ENCODE measurements at places on chromosomes 7 and 10.

DNA sequence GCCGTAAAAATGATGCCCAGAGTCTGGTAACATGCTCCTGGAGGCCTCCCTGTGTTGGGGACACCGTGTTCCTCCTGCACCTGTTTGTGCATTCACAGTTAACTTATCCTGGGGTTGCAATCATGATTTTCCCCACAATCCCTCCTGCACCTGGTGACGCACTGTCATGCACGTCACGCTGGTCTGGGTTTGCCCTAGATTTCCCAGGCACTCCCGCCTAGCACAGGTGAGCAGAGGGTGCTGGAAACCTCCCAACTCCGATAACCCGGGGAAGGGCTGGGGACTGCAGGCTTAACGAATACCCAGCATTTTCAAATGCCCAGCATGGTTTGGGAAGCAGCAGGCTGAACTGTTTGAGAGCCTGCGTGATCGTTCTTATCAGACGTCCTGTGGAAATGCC, 427.1 kb downstream of the TCERG1L start:
- no peak for DNase-seq

GRCh38 chr7:16034353-16034752, 347.9 kb upstream of the MEOX2 start:
- no peak for DNase-seq

GRCh38 chr10:114208351-114208750, 29.2 kb downstream of the TDRD1 start:
- peak; percentile 31 for DNase-seq

DNA sequence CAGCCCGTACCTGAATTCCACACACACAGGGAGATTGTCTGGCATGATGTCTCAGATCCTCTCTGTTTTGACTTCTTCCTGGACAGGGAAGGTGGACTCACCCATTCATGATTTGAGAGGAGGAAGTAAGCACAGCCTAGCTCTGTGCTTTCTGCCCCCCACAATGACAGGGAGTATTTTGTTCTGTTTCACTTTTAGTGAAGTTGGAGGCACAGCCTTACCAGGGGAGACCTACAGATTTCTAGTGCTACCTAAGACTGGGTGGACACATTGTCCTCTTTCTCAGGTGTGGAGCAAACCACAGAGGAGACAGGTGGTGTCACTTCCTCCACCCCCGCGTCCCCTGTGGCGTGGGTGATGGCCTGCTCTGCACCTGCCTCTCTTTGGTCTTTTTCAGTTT, 408.6 kb upstream of the PFKP start:
- no peak for DNase-seq

DNA sequence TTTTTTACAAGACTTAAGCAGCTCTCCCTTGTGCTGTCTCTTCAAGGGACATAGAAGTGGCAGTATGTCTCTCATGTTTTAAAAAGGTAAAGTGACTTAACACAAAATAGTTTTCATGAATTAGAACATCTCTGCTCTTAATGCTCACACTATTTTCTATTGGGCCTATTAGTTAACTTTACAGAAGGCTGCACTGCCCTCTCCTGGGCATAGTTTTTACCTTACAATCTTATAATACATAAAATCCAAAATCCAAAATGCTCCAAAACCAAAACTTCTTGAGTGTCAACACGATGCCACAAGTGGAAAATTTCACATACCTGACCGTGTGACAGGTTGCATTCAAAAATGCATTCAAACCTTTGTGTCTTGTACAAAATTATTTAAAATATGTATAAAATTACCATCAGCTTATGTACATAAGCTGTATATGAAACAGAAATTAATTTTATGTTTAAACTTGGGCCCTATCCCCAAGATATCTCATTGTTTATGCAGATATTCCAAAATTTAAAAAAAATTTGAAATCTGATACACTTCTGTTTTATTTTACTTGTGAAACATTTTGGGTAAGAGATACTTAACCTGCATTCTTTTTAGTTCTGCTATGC, 25.8 kb downstream of the TES start:
- peak; percentile 61 for DNase-seq

DNA sequence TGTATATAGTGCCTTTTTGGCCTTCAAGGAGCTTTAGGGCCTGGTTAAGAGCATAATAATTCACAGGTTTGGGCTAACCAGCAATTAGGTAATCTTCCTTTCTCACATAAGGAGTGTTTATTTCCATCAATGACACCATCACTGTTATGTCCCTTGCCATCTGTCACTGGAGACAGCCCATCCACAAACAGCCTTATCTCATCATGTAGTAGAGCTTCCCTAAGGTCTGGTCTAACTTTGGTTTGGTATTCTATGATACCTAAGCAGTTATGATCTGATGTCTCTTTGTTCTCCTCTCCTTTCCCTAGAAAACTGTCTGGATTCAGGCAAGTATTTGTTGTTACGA, 26.4 kb downstream of the MAPK8 start:
- DNase-seq: no peak

GRCh38 chr7:112399501-112399900, 50.8 kb upstream of the IFRD1 start:
- DNase-seq: no peak

DNA sequence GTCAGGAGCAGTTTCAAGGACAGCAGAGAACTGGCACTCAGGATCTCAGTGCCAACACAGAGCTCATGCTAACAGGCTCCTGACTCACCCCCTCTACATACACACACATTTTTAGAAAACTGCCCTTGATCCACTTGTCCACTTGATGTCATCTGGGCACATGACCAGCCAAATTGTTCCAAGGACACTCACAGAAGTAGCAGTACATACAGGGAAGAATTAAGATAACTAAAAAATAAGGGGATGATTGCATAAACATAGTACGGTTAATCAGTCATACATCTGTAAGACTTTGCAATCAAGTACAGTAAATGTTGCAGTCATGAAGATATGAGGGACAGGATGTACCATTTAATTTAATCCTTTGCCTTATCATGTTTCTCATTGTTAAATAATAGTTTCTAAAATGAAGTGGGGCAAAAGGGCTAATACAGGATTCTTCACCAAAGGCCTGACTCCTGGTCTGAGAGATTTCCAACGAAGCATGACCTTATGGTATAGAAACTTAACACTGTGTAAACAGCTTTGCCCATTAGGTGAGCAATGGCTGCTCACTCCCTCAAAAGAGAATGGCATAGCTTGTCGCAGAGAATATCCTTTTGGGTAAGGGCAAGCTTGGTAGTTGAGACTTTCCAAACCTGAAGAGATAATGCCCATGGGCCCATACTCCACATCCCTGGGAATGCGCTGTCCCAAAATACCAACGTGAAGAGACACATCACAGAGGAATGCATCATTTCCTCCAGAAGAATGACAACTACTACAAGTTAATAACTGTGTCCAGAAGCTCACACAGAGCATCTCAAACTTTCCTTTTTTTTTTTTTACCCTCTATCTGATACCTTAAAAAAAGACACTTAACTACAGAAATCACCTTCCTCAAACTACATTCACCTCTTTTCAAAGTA, 94.1 kb downstream of the ARMH3 start:
- peak; percentile 21 for DNase-seq

- DNase-seq: no peak
Measured at GRCh38 chr7:48563334-48563733, 361.0 kb upstream of the CDC14C start.

GRCh38 chr10:57657164-57657765, 610.4 kb downstream of the IPMK start:
- peak; percentile 75 for DNase-seq

- DNase-seq: peak; percentile 40
Measured at GRCh38 chr10:111360260-111360925, 283.6 kb downstream of the ADRA2A start.

GRCh38 chr10:14669576-14669975, 105.1 kb downstream of the FAM107B start:
- DNase-seq: no peak

DNA sequence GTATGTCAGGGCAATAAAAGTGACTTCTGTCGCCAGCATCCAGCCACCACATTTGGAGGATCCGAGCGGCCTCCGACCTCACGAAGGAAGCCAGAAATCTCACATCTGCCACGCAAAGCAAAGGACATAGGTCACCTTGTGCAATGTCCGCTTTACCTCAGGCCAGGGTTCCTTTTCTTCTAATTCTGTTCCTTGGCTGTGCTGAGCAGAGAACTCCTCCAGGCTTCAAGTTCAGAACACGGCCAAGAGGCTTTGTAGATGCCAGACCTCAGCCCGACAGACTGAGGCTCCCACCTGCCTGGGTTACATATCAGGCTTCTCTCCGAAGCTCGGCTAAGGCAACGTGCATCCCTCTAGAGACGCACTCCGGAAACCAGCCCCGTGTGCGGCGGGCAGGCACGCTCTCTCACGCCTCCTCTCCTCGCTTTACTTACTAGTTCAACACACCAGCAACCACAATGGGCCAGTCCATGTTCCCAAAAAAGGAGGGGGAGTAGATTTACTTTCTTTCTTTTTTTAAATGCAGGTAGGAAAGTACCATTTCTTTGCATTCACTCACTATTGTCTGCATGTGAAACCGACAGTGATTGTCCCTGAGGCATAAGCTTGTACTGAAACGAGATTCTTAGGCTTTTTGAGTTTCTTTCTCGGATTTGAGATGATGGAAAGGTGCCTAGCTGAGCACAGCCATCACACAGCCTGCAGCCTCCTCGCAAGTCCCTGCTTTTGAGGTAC, 122.4 kb upstream of the AFAP1L2 start:
- peak; percentile 74 for DNase-seq

DNA sequence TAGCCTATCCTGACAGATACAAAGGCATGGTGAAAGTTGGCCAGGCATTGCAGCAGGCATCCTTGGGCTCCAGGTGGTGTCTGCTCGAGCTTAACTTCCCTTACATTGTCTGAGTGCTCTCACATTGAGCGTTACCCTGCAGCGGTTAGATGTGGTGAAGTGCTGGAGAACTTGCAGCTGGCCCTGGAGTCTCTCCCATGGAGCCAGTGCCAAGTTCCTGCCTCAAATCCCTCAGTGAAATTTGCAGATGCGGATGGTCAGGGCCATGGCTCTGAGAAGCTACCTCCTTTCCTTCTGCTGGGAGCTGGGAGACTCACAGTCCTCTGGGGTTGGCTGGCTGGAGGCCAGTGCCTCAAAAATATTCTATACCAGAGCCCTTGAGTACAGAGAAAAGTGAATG, 3.3 kb upstream of the ZNF746 start:
- no peak for DNase-seq

DNA sequence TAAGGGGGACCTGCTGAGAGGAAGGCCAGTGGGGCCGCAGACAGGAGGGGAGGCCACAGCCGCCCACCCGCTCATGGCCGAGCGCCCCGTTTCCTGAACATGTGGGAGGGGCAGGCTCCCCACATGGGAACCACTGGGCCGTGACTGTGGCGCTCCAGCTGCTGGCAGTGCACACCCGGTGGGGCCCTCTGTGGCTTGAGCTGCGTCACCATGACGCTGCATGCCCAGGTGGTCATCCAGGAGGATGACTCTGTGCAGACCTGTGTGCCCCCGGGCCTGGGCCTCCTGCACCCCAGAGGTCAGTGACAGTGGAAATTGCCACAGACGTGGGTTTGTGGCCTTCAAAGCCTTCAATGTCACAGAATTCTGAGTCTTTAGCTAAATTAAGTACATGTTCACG, 85.1 kb downstream of the MGMT start:
- no peak for DNase-seq

- no peak for DNase-seq
Measured at GRCh38 chr7:85060696-85061095, 126.2 kb downstream of the SEMA3D start.

- DNase-seq: no peak
Measured at GRCh38 chr10:89171996-89172395, 35.1 kb downstream of the CH25H start.

GRCh38 chr10:50326757-50327701, 75.7 kb upstream of the ASAH2 start:
- DNase-seq: peak; percentile 55

DNA sequence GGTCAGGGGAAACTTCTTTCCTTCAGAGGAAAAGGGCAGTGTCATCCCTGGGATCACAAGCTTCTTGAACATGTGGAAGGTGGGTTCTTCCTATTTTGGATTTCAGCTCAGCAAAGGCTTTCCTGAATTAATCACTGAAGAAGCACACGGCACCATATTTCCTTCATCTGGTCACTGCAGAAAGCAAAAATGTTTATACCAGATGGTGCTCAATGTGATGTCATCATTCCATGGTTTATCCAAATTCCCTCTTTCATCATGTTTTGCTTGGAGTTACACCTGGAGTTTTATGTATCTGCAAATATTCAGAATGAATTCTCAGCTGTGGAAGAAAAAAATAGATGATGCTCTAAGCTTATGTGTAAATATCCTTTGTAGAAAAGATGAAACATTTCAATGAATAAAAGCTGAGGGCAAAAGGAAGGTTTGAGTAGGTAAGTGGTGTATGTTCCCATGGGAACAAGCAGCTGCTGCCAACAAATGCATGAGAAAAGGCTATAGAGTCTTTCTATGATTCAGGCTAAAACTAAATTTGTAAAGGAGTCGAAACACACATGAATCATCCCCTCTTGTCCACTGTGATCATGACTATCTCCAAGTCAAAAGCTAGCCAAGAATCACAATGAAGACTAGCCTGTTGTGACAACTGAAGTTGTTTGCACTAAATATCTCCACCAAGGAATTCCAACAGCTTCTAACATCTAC, 26.9 kb upstream of the BPGM start:
- peak; percentile 74 for DNase-seq

GRCh38 chr7:25215694-25216335, 12.5 kb downstream of the NPVF start:
- no peak for DNase-seq

- DNase-seq: no peak
Measured at GRCh38 chr7:115844857-115845256, 185.7 kb downstream of the TFEC start.

DNA sequence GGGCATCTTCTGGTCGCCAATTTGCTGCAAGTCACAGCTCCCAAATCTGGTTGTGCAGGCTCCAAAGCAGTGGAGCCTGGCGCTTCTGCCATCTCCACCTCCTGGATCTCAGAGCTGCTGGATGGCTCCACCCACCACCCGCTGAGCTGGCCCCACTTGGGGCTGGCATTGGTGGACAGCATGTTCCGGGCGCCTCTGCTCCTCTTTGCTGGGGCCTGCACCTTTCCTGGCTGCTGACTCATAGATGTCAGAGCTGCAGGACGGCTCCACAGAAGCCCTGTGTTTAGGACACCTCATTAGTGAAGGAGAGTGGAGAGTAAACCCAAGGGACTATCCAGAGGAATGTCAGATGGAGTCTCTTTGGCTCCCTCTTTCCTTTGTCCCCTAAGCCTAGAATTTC, 27.4 kb downstream of the MAPK8 start:
- DNase-seq: no peak

DNA sequence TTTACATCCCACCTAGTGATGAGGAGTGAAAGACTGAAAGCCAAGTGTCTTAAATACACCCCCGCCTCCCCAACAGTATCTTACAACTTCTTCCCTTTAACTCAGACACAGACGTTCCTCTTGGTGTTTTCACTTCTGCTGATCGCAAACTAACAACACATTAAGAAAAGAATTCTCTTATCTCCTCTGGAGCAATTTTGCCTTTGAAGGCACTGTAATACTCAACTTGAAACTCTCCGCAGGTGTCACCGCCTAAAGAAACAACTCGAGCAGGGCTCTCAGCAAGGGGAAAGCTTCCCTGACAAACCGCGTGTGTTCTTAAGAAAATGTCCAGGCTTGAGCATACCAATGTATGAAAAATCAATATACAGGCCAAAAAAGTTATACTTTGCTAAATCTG, 452 bp downstream of the SEMA3C start:
- DNase-seq: peak; percentile 55

Measured in astrocyte of the hippocampus (primary cell).